ENCODE measurements at places on chromosomes 2 and 18.

GRCh38 chr2:237283131-237283928 lies 130.6 kb downstream of the COL6A3 start:
- H3K4me1 ChIP-seq: peaks cover 39% of the 10 kb centered on the region
- no peak overlapping the region for H3K27ac ChIP-seq
- H3K4me3 ChIP-seq: no peak overlapping the region

- H3K4me1 ChIP-seq: peaks cover 6% of the 10 kb centered on the region
- H3K4me3 ChIP-seq: no peak overlapping the region
- DNase-seq: no peak
- no peak overlapping the region for H3K27ac ChIP-seq
These were observed 33.7 kb downstream of the FASTKD2 start for GRCh38 chr2:206799083-206799482.

GRCh38 chr2:183019718-183020442 lies 18.4 kb downstream of the NCKAP1 start:
- H3K4me1 ChIP-seq: peaks cover 5% of the 10 kb centered on the region
- H3K27ac ChIP-seq: no peak overlapping the region
- no peaks in the 10 kb centered on the region for H3K27me3 ChIP-seq
- no peak overlapping the region for H3K4me3 ChIP-seq
- H3K36me3 ChIP-seq: peaks cover 33% of the 10 kb centered on the region

DNA sequence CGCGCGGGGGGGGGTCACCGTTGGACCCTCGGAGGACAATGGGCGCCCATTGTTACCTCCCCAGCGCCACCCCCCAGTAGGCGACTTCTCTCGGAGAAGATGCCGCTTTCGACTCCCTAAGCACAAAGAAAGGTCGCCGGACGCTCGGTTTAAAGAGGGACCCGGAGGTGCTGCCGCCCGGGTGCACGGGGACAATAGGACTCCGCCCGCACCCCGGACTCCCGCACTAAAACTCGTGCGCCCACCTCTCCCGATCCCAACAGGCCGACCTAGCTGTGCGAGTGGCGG lies 318 bp upstream of the CDC42EP3 start:
- H3K27me3 ChIP-seq: no peaks in the 10 kb centered on the region
- no peaks in the 10 kb centered on the region for H3K36me3 ChIP-seq
- no peak for DNase-seq
- peak overlapping the region; percentile 81 for H3K4me3 ChIP-seq
- peak overlapping the region; percentile 79 for H3K27ac ChIP-seq
- H3K4me1 ChIP-seq: peaks cover 32% of the 10 kb centered on the region

- H3K4me3 ChIP-seq: no peak overlapping the region
- peaks cover 9% of the 10 kb centered on the region for H3K36me3 ChIP-seq
- no peak for DNase-seq
- H3K27me3 ChIP-seq: no peaks in the 10 kb centered on the region
- H3K4me1 ChIP-seq: peaks cover 7% of the 10 kb centered on the region
These were observed 23.2 kb downstream of the MEMO1 start for GRCh38 chr2:31987454-31988220.

- peaks cover 75% of the 10 kb centered on the region for H3K27me3 ChIP-seq
- H3K4me1 ChIP-seq: peaks cover 16% of the 10 kb centered on the region
- H3K27ac ChIP-seq: no peak overlapping the region
- DNase-seq: no peak
These were observed 8.4 kb upstream of the NTSR2 start for GRCh38 chr2:11678306-11678960.

DNA sequence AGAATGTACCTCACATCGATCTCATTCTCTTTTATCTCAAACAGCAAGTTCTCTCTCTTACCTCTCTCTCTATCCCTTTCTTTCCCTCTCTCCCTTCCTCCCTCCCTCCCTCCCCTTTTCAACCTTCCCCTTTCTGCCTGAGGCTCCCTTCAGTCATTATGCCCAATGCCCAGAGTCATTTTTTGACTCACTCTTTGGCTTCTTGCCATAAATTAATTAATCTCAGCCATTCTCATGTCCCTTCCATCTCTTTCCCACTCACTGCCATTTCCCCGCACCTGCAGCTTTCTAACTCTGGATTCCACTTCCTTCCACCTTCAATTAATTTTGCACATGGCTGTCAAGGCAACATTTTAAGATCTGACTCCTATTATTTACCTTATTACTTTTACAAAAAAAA lies 60.1 kb downstream of the EVA1A start:
- no peaks in the 10 kb centered on the region for H3K27me3 ChIP-seq
- no peak overlapping the region for H3K27ac ChIP-seq
- no peak overlapping the region for H3K4me3 ChIP-seq
- peaks cover 7% of the 10 kb centered on the region for H3K36me3 ChIP-seq
- no peak for DNase-seq

- H3K4me3 ChIP-seq: no peak overlapping the region
- H3K27me3 ChIP-seq: no peaks in the 10 kb centered on the region
- H3K36me3 ChIP-seq: no peaks in the 10 kb centered on the region
- DNase-seq: no peak
These were observed 83.4 kb downstream of the TPGS2 start for GRCh38 chr18:36745219-36745975.

GRCh38 chr18:5744659-5745058 lies 150.7 kb downstream of the TMEM200C start:
- no peaks in the 10 kb centered on the region for H3K36me3 ChIP-seq
- H3K27ac ChIP-seq: no peak overlapping the region
- H3K27me3 ChIP-seq: no peaks in the 10 kb centered on the region
- H3K4me1 ChIP-seq: no peaks in the 10 kb centered on the region
- H3K4me3 ChIP-seq: no peak overlapping the region

- no peak overlapping the region for H3K4me3 ChIP-seq
- DNase-seq: no peak
These were observed 111.8 kb downstream of the HDAC4 start for GRCh38 chr2:239288951-239289511.

- H3K27me3 ChIP-seq: peaks cover 16% of the 10 kb centered on the region
- peaks cover 22% of the 10 kb centered on the region for H3K4me1 ChIP-seq
- H3K36me3 ChIP-seq: no peaks in the 10 kb centered on the region
- no peak for DNase-seq
These were observed 156.4 kb upstream of the SH3BP4 start for GRCh38 chr2:234795272-234795920.

DNA sequence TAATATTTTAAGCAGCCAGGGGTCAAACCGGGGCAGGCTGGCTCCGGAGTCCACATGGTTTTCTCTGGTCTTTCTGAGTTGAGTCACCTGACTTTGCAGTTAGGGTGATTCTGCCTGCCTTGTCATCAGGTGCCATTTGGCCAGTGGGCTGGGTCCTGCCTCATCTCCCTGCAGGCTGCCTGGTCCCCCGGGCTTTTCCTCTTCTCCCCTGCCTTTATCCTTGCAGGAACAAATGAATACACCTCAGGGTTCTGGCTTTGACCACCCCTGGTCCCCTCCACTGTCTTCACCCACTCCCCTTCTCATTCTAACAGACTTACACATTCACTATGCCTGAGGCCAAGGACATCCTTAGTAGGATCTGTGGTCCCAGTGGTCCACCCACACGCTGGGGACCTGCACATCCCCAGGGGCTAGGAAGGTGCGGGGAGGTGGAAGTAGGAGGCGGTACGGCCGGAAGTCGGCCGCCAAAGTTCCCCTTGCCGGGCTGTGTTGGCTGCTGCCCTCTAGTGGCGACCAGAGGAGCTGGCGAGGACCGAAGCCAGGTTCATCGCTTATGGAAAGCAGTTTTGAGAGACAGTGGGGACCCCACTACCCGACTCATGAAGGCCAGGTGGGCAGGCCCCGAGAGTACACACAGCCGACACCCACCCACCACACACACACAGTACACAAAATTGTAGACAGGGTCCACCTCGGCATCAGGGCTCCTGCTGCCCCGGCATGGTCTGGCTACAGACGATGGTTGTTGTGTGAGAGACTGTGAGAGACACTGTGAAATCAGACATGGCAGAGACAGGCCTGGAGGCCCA lies 6.3 kb upstream of the TEX261 start:
- H3K4me1 ChIP-seq: peaks cover 3% of the 10 kb centered on the region
- no peak overlapping the region for H3K27ac ChIP-seq
- DNase-seq: peak; percentile 73

- no peak overlapping the region for H3K27ac ChIP-seq
- DNase-seq: no peak
- H3K4me3 ChIP-seq: no peak overlapping the region
- peaks cover 10% of the 10 kb centered on the region for H3K4me1 ChIP-seq
These were observed 22.8 kb upstream of the SCN7A start for GRCh38 chr2:166516712-166517303.

DNA sequence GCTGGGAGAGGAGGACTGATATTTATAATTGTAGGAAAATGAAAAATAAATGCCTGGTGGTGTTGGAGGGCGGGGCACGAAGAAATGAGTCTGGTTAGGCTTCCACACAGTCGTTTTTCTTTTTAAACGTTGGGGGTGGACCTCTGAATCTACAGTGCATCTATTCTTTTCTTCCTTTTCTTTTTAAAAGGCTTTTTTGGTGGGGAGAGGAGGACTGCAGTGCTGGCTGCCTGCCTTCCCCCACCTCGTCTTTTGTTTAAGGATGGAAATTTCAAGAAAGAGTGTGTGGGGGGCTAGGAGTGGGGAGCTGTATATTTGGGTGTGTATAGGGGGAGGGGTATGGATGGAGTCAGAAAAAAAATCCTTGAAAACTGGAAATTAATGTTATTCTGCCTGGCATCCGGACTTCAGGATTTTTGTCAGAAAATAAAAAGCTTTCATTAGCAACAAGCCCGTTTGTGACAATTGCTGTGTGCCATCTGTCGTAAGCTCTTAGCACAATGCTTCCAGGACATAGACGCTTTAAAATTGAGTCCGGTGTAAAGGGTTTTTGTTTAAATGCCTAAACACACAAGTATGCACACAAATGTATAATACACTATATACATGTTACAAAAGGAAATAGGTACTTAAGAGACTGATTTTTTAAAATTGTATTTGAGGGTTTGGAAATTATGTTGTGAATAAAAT lies 1.1 kb downstream of the MAP2 start:
- peak overlapping the region; percentile 6 for H3K27ac ChIP-seq
- H3K36me3 ChIP-seq: no peaks in the 10 kb centered on the region
- peaks cover 7% of the 10 kb centered on the region for H3K27me3 ChIP-seq
- no peak for DNase-seq
- peak overlapping the region; percentile 83 for H3K4me3 ChIP-seq

DNA sequence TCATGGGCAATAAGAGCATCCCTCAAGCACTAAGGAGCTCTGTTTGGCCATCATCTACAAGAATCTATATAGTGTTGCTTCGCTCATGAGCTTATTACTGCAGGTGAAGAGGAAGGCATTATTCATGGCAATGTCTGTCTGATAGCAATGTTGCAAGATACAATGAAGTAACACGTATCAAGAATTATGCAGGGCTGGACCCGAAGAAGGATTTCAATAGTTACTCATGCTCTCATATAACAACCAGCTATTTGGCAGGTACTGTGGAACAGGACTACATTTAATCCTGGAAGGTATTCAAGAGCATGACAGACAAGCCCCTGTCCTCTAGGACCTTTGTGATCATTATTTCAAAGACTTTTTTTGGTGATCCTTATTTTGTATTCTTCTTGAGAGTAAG lies 109.6 kb downstream of the LAMA3 start:
- H3K4me1 ChIP-seq: peaks cover 1% of the 10 kb centered on the region
- peaks cover 2% of the 10 kb centered on the region for H3K36me3 ChIP-seq
- H3K27me3 ChIP-seq: peaks cover 7% of the 10 kb centered on the region
- H3K27ac ChIP-seq: no peak overlapping the region
- no peak overlapping the region for H3K4me3 ChIP-seq
- DNase-seq: no peak

GRCh38 chr2:183946193-183946592 lies 652.1 kb upstream of the ZNF804A start:
- H3K36me3 ChIP-seq: no peaks in the 10 kb centered on the region
- no peak overlapping the region for H3K4me3 ChIP-seq
- no peak overlapping the region for H3K27ac ChIP-seq
- H3K4me1 ChIP-seq: no peaks in the 10 kb centered on the region
- no peaks in the 10 kb centered on the region for H3K27me3 ChIP-seq
- no peak for DNase-seq

GRCh38 chr18:54948350-54948837 lies 10.9 kb downstream of the CCDC68 start:
- DNase-seq: no peak
- H3K36me3 ChIP-seq: no peaks in the 10 kb centered on the region
- no peak overlapping the region for H3K27ac ChIP-seq

GRCh38 chr2:203280428-203281064 lies 41.7 kb downstream of the CYP20A1 start:
- H3K27me3 ChIP-seq: no peaks in the 10 kb centered on the region
- no peak overlapping the region for H3K4me3 ChIP-seq
- no peak for DNase-seq
- H3K36me3 ChIP-seq: peaks cover 24% of the 10 kb centered on the region
- H3K27ac ChIP-seq: no peak overlapping the region

- DNase-seq: no peak
- no peaks in the 10 kb centered on the region for H3K27me3 ChIP-seq
- no peaks in the 10 kb centered on the region for H3K36me3 ChIP-seq
- H3K27ac ChIP-seq: no peak overlapping the region
- no peak overlapping the region for H3K4me3 ChIP-seq
These were observed 201.1 kb downstream of the ZNF804A start for GRCh38 chr2:184799379-184799778.

Data from mesothelial cell of epicardium (in vitro differentiated cells).